Breast epithelium (tissue), 4 donors: ENCODE measurements at places on chromosomes 4 and X. TPM values are rescaled to one million over a fixed set of nuclear protein-coding genes. Genes with fewer than 3 reads are reported as not detected.

GAGE13 gene
- total RNA-seq = not detected

GRCh38 chrX:82648062-82648461 is 860.0 kb upstream of the POU3F4 start:
- DNase-seq = no peak

PKD2 gene
- 60.0 TPM for total RNA-seq

GRCh38 chrX:19543951-19544381 is 28.7 kb upstream of the MAP3K15 start:
- no peak for DNase-seq

- DNase-seq = no peak
These were observed 71.3 kb downstream of the LRBA start for GRCh38 chr4:150943818-150944217.

CTAG2 gene
- total RNA-seq = not detected

GRCh38 chr4:18568600-18568999 is 547.0 kb upstream of the LCORL start:
- no peak for DNase-seq

DNA sequence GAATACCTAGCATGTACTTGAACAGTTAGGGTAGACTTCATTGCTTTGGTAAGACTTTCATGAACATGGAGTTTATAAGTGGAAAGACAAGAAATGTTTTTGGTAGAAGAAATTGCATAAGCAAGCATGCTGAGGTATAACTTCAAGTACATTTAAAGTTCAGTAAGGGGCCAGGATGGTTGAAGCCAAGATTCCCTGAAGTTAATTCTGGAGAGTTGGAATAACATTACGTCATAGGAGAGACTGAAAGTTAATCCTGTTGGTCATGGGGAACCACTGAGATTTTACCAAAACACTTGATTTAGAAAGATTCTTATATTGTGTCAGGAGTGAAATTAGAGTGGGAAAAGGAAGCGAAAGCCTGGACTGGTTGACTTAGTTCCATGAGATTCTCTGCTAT is 767.5 kb upstream of the MAGEB2 start:
- DNase-seq = no peak

DNA sequence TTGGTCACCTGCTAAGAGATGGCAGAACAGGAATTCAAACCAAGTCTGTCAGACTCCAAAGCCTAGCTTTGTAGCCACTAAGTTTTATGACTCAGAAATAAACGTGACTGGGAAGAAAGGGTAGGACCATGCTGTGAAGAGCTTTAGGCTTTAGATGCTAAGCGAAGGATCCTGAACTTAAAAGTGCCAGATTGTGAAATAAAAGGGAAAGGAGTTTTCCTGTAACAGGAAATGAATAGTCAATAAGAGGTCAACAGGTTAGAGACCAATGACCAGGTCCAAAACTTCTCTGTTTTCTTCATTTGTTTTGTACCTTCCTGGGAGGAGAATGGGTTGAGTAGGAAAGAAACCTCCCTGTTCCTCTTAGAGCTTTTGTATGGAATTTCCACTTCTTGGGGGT is 98.8 kb upstream of the EOLA2 start:
- no peak for DNase-seq

DNA sequence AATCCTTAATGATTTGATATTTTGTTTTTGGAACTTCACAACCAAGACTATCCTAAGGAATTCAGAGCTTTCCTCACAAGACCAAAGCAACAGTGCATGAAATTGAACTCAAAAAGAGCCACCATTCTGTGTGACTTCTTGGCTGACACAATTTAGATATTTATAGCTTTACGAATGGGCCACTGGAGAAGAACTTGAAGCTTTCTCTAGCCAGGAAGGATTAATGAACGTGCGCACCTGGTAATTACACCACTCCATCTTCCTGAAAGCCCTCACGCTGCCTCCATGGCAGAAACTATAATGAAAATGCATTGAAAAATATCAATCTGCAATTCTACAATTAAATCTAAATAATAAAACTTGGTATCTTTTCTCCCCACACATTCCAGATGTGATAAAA is 1057.8 kb downstream of the DMD start:
- DNase-seq = no peak
